ENCODE measurements at places on chromosomes 16 and 17.

DNA sequence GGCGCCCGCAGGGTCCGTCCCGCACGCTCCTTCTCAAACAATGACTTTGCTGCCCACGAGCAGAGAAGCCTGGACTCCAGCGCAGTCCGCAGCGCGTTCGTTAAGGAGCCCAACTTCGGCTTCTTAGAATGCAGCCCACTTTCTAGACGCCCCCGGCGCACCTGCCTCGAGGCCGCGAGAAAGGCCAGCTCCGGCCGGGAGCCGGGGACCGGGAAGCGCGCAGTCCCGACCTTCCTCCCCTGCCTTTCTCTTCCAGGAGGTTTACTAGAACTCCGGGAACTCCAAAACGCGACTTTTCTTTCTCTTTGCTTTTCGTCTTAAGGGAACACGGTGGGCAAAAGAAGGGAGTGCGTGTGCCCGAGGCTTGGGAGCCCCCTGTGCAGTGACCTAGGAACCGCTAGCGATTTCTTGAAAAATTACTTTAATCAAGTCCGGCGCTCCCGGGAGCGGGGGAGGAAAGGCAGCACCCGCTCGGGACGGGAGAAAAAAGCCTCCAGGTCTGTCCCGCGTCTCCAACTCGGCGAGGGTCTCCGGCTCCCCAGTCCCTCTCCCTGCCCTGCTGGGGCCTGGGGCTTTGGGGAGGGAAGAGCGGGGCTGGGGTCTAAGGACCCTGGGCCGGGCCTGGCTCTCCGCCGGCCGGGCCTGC, 2.6 kb downstream of the HNF1B start:
- no peak for DNase-seq

- DNase-seq: no peak
Observed at GRCh38 chr17:29643817-29644160, 21.1 kb upstream of the CORO6 start.

- DNase-seq: peak; percentile 33
Observed at GRCh38 chr17:4604111-4604644, 19.8 kb downstream of the SMTNL2 start.

GRCh38 chr17:35064516-35065215, 1.2 kb upstream of the RFFL start:
- DNase-seq: no peak

DNA sequence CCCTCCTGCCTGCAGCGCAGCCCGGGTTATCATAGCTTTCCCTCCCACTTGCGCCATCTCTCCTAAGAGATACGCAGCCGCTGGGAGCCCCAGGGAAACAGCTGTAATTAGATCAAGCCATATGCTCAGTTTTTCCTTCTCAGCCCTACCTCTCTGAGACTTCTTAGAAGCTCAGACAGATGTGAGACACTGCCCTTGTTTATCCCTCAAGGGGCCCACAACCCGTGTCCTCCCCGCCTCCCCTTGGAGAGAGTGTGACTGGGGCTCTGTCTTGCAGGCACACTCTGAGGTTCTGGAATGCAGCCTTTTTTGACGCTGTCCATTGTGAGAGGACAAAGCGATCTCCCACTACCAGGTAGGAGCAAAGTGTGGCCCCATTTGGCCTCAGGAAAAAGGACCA, 31.2 kb downstream of the CIBAR2 start:
- no peak for DNase-seq

- no peak for DNase-seq
Observed at GRCh38 chr17:520447-521182, 168.0 kb upstream of the RPH3AL start.

GRCh38 chr17:82752371-82753200, 721 bp downstream of the TBCD start:
- DNase-seq: no peak

DNA sequence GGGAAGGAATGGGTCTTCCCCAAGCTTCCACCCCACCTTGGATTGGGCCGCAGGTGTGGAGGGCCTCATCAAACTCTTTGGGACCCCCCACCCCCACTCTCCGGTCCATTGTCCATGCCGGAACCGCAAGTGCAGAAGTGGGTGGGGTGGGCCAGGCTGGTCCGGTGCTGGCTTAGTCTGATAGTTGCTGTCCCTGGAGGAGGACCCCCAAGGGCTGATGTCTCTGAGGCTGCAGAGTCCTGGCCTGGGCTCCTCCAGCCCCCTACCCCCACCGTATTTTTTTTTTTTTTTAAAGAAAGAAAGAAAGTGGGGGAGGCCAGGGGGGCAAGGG, 7.1 kb upstream of the ATXN7L3 start:
- DNase-seq: no peak

Data from foreskin melanocyte (primary cell).